ENCODE measurements at places on chromosomes 3 and 15.
A peak's percentile ranks its signal among the peaks of the same experiment; 100 is the strongest.

DNA sequence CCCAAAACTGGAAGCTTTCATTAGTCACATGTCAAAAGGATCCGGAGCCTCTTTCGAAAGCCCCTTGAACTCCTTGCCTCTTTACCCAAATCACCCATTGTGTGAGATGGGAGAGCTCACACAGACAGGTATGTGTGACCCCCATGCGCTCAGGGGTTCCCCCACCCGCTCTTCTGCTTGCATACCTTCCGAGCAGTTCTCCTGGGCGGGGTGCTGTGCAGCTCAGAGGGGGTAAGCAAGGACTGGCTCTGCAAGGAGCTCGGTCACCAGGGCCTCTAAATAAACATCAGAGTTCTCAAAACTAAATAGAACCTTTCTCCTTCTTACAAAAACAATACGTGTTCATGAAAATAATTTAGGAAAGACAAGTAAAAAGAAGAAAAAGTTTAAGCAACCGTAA is 55.7 kb downstream of the PXYLP1 start:
- DNase-seq = no peak

- DNase-seq = peak; percentile 53
These were observed 146.6 kb downstream of the TBL1XR1 start for GRCh38 chr3:177050501-177051237.

GRCh38 chr3:52194485-52195290 is 3.3 kb upstream of the ALAS1 start:
- DNase-seq = no peak

- DNase-seq = no peak
These were observed 518.9 kb downstream of the SHQ1 start for GRCh38 chr3:72329354-72329753.

DNA sequence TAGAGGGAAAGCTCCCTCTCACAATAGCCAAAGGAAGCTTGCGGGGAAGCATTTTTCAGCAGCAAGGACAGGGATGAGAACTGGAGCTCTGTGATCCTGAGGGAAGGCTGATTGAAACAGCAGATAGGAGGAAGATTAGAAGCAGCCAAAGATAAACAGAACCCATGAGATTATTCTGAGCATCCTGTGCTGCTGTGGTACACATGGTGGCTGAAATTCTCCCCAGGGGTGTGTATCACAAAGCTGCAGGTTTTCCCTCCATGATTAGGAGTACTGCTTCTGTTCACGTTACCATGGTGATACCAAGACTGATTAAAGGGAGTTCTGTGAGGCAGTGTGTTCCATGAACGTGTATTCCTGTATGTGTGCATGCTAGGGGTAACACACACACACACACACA is 30.3 kb upstream of the PSMD6 start:
- DNase-seq = no peak

GRCh38 chr3:19107719-19108118 is 40.6 kb upstream of the KCNH8 start:
- no peak for DNase-seq

GRCh38 chr15:88465633-88466224 is 1.5 kb downstream of the MRPL46 start:
- no peak for DNase-seq

- no peak for DNase-seq
These were observed 13.0 kb upstream of the SLC28A1 start for GRCh38 chr15:84871428-84871985.

GRCh38 chr3:147423537-147423797 is 14.3 kb downstream of the ZIC1 start:
- DNase-seq = no peak

GRCh38 chr3:168467115-168467714 is 371.5 kb upstream of the GOLIM4 start:
- no peak for DNase-seq

GRCh38 chr3:49173116-49173791 is 1.9 kb downstream of the KLHDC8B start:
- no peak for DNase-seq
